Bladder microvascular endothelial cell (primary cell): ENCODE measurements at places on chromosomes 11 and 22. TPM values are rescaled to one million over a fixed set of nuclear protein-coding genes. Genes with fewer than 3 reads are reported as not detected.

RTN4RL2 gene
- total RNA-seq, result 0.19 TPM in 1 of 2 replicates, not detected in the other

CAPN5 gene
- 1.5 and 6.4 TPM in 2 replicates for total RNA-seq

MS4A6A gene
- 0.65 and 0.88 TPM in 2 replicates for total RNA-seq

UPK3A gene
- total RNA-seq, result not detected in 2 replicates

GLB1L2 gene
- 0.16 and 0.25 TPM in 2 replicates for total RNA-seq

OR10A2 gene
- total RNA-seq, result not detected in 2 replicates

RASSF10 gene
- total RNA-seq, result under 0.01 and 0.38 TPM in 2 replicates

STIM1 gene
- total RNA-seq, result 19.4 and 48.3 TPM in 2 replicates

RTCB gene
- 130 and 168 TPM in 2 replicates for total RNA-seq
